Tibial nerve (tissue), 4 donors: ENCODE measurements at places on chromosomes 3 and 15. TPM values are rescaled to one million over a fixed set of nuclear protein-coding genes. Genes with fewer than 3 reads are reported as not detected.

GRCh38 chr15:40323953-40324937, 753 bp downstream of the INAFM2 start:
- DNase-seq, result no peak
- H3K4me1 ChIP-seq, result no peaks in the 10 kb centered on the region
- H3K27me3 ChIP-seq, result no peaks in the 10 kb centered on the region
- H3K36me3 ChIP-seq, result no peaks in the 10 kb centered on the region
- H3K27ac ChIP-seq, result peak overlapping the region; percentile 91
- H3K4me3 ChIP-seq, result peak overlapping the region; percentile 89

Gene TMIE
- total RNA-seq, result not detected

- H3K4me1 ChIP-seq, result no peaks in the 10 kb centered on the region
- no peak for DNase-seq
- no peak overlapping the region for H3K27ac ChIP-seq
- H3K27me3 ChIP-seq, result no peaks in the 10 kb centered on the region
- H3K36me3 ChIP-seq, result no peaks in the 10 kb centered on the region
- H3K4me3 ChIP-seq, result no peak overlapping the region
Measured at GRCh38 chr3:124760601-124761000, 30.3 kb downstream of the UMPS start.

Gene MLF1
- 9.8 TPM for total RNA-seq

Gene EPHA6
- 0.30 TPM for total RNA-seq

DNA sequence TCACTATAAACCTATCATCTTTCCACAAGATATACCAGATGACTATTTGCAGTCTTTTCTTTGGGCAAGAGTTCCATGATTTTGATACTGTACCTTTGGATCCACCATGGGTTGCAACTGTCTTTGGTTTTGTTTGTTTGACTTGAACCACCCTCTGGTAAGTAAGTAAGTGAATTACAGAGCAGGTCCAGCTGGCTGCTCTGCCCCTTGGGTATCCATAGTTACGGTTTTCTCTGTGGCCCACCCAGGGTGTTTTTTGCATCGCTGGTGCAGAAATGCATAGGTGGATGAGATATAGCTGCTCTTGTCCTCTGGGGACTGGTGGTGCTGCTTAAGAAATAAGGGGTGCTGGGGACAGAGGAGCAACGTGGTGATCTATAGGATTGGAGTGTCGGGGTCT, 33.8 kb downstream of the CHDH start:
- no peaks in the 10 kb centered on the region for H3K4me1 ChIP-seq
- peaks cover 47% of the 10 kb centered on the region for H3K36me3 ChIP-seq
- DNase-seq, result no peak

Gene RPL22L1
- total RNA-seq, result 59.0 TPM

GRCh38 chr3:51802106-51802703, 23.2 kb upstream of the IQCF6 start:
- no peaks in the 10 kb centered on the region for H3K4me1 ChIP-seq
- H3K4me3 ChIP-seq, result no peak overlapping the region
- H3K27ac ChIP-seq, result no peak overlapping the region
- H3K27me3 ChIP-seq, result no peaks in the 10 kb centered on the region
- H3K36me3 ChIP-seq, result no peaks in the 10 kb centered on the region

DNA sequence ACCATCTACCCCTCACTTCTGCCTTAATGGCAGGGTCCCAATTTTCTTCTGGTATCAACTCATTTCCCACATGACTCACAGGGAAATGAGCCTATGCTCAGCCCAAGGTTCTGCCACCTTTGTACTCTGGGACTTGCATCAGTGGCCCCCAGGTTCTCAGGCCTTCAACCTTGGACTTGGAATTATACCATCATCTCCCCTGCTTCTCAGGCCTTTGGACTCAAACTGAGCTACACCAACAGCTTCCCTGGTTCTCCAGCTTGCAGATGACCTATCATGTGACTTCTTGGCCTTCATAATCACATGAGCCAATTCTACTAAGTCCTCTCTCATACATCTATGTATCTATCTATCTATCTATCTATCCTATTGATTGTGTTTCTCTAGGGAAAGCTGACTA, 149.5 kb downstream of the PLCH1 start:
- no peak overlapping the region for H3K27ac ChIP-seq
- H3K4me3 ChIP-seq, result no peak overlapping the region
- no peaks in the 10 kb centered on the region for H3K27me3 ChIP-seq

- no peak overlapping the region for H3K27ac ChIP-seq
- H3K36me3 ChIP-seq, result no peaks in the 10 kb centered on the region
- no peaks in the 10 kb centered on the region for H3K27me3 ChIP-seq
Measured at GRCh38 chr15:89559769-89560264, 15.5 kb upstream of the TICRR start.

Gene CPA3
- 6.9 TPM for total RNA-seq

Gene CADPS
- total RNA-seq, result 16.7 TPM

Gene GP9
- not detected for total RNA-seq

DNA sequence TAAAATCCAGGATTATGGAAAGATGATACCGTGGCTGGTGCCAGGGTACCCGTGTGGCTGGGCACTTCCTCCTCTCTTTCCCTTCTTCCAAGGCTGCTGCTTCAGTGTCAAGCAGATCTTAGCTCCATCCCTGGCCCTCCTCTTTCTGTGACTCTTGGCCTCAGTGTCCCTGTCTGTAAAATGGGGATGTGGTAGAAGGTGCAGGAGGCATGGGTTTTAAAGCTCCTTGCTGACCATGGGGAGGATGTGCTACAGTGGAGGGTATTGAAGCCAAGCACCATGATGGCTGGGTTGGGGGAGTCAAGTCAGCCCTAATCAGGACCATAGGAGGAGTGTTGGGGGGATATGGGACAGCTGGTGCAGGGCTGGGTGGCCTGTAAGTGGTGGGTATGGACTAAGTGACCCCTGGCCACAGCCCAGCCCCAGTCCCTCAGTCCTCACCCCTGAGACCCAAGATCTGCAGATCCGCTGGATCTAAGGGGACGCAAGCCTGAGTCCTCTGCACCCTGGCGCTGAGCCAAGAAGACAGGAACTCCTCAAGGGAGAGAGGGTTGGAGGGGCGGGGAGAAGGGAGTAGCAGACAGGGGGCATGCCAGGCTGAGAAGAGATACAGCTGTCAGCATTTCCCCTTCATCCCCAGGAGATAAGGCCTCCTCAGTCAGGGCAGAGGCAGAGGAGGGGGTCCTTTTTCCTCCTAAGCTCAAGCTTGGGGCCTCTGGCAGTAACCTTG, 12.0 kb downstream of the PTH1R start:
- no peak overlapping the region for H3K4me3 ChIP-seq
- H3K36me3 ChIP-seq, result no peaks in the 10 kb centered on the region
- no peak for DNase-seq
- H3K4me1 ChIP-seq, result peaks cover 22% of the 10 kb centered on the region
- no peak overlapping the region for H3K27ac ChIP-seq
- peaks cover under 1% of the 10 kb centered on the region for H3K27me3 ChIP-seq

DNA sequence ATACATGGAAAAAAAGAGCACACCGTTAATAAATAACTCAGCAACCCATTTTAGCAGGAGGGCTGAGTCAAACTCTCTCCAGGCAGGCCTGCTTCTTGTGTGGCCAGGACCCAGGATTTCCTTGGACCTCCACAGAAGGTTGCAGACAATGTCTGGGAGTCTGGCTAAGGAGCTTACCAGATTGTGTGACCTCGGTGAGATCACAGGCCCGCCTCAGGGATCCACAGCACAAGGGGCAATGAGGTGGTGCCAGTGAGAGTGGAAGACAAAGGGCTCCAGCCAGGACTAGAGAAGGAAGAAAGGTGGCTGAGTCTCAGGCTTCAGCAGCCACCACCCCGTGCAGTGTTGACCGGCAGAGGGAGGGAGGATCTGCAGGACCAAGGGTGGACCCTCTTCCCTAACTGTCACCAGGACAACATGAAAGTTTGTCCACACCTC, 32.2 kb upstream of the SEC22A start:
- H3K27ac ChIP-seq, result no peak overlapping the region
- DNase-seq, result no peak
- no peaks in the 10 kb centered on the region for H3K36me3 ChIP-seq
- H3K4me3 ChIP-seq, result no peak overlapping the region

Gene ZBED2
- not detected for total RNA-seq

GRCh38 chr3:63933459-63933858, 21.3 kb upstream of the SCAANT1 start:
- DNase-seq, result no peak
- no peak overlapping the region for H3K4me3 ChIP-seq
- peaks cover 16% of the 10 kb centered on the region for H3K4me1 ChIP-seq
- no peaks in the 10 kb centered on the region for H3K27me3 ChIP-seq
- no peaks in the 10 kb centered on the region for H3K36me3 ChIP-seq
- H3K27ac ChIP-seq, result no peak overlapping the region

- no peak overlapping the region for H3K4me3 ChIP-seq
- no peaks in the 10 kb centered on the region for H3K4me1 ChIP-seq
- no peaks in the 10 kb centered on the region for H3K27me3 ChIP-seq
- peak; percentile 13 for DNase-seq
- no peak overlapping the region for H3K27ac ChIP-seq
- no peaks in the 10 kb centered on the region for H3K36me3 ChIP-seq
Measured at GRCh38 chr3:139797724-139798343, 120.1 kb upstream of the NMNAT3 start.

Gene STRIT1
- not detected for total RNA-seq

GRCh38 chr3:126082362-126083137, 1.4 kb downstream of the SLC41A3 start:
- no peaks in the 10 kb centered on the region for H3K27me3 ChIP-seq
- peaks cover 4% of the 10 kb centered on the region for H3K36me3 ChIP-seq
- DNase-seq, result no peak
- no peak overlapping the region for H3K4me3 ChIP-seq
- H3K4me1 ChIP-seq, result no peaks in the 10 kb centered on the region

- H3K27me3 ChIP-seq, result no peaks in the 10 kb centered on the region
- H3K4me1 ChIP-seq, result no peaks in the 10 kb centered on the region
- H3K27ac ChIP-seq, result no peak overlapping the region
- no peak for DNase-seq
- H3K36me3 ChIP-seq, result no peaks in the 10 kb centered on the region
- H3K4me3 ChIP-seq, result no peak overlapping the region
Measured at GRCh38 chr3:78647726-78648125, 1120.1 kb downstream of the ROBO1 start.

DNA sequence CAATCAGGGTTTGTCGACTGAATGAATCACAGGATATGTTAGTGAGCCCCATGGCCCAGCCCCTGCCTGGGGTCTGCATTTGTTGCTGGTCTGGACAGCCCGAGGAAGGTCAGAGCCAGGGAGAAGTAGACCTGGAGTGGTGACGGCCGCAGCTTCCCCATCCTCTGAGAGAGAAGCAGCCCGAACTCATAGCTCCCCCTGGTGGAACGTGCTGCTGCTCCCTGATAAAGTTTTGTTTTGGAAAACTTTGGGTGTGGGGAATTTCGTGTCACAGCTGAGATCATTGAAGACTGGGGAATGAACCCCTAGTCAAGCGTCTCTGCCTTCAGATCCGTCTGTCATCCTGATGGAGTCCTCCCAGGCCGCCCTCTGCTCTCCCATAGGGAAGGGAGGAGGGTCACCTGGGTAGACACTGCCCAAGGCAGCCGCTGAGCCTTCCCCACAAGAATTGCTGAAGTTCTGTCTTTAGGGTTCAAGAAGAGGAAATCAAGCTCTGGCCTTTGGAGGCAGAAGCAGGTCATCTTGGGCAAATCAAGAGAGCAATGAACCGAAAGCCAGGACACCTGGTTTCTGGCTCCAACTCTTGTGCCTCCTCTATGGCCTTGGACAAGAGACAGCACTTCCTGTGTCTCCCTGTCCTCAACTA, 60.5 kb downstream of the GLDN start:
- no peak for DNase-seq
- no peak overlapping the region for H3K4me3 ChIP-seq
- H3K4me1 ChIP-seq, result peaks cover 4% of the 10 kb centered on the region

Gene LRRC49
- total RNA-seq, result 8.8 TPM

GRCh38 chr3:39209329-39209970, 17.1 kb upstream of the XIRP1 start:
- no peak overlapping the region for H3K4me3 ChIP-seq
- DNase-seq, result no peak
- H3K36me3 ChIP-seq, result no peaks in the 10 kb centered on the region
- no peaks in the 10 kb centered on the region for H3K27me3 ChIP-seq

- no peak overlapping the region for H3K27ac ChIP-seq
- no peak overlapping the region for H3K4me3 ChIP-seq
- H3K36me3 ChIP-seq, result no peaks in the 10 kb centered on the region
- H3K27me3 ChIP-seq, result no peaks in the 10 kb centered on the region
Measured at GRCh38 chr3:172675441-172676193, 35.2 kb downstream of the NCEH1 start.

Gene GALNT15
- total RNA-seq, result 746 TPM
